ENCODE measurements at places on chromosomes 1 and 21. TPM values are rescaled to one million over a fixed set of nuclear protein-coding genes. Genes with fewer than 3 reads are reported as not detected.

Gene IFNLR1
- not detected for total RNA-seq

Gene RHD
- not detected for total RNA-seq

Gene KLHDC9
- total RNA-seq, result 3.3 TPM

Gene PKLR
- not detected for total RNA-seq

Gene SLC1A7
- total RNA-seq, result 0.82 TPM

Gene KRTAP7-1
- total RNA-seq, result not detected
